ENCODE measurements at places on chromosomes 16 and 17.

GRCh38 chr16:74893541-74893940 lies 91.4 kb downstream of the WDR59 start:
- no peak for DNase-seq

- DNase-seq, result no peak
Measured at GRCh38 chr16:3182608-3183444, 5.2 kb upstream of the OR1F1 start.

DNA sequence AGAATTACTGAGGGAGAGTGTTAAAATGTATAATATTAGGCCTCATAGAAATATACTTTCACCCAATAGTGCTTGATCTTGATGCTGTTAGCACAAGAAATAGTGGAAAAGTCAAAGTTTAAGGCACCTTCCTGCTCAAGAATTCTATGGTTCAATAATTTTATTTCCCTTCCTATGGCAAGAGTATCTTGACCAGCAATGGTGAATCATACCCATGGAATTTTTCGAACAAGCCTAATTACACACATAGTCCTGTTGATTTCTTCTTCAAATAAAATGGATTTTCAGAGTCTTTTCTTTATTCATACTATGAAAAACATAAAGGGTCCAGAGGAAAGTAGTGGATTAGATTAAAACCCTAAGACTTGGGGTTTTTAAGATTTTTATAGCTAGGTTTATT lies 810.6 kb downstream of the CDH11 start:
- no peak for DNase-seq

GRCh38 chr16:4347765-4348509 lies 3.2 kb downstream of the PAM16 start:
- DNase-seq, result no peak

GRCh38 chr17:19987897-19988296 lies 10.3 kb upstream of the AKAP10 start:
- DNase-seq, result no peak

GRCh38 chr16:4209666-4210065 lies 32.2 kb downstream of the SRL start:
- no peak for DNase-seq

DNA sequence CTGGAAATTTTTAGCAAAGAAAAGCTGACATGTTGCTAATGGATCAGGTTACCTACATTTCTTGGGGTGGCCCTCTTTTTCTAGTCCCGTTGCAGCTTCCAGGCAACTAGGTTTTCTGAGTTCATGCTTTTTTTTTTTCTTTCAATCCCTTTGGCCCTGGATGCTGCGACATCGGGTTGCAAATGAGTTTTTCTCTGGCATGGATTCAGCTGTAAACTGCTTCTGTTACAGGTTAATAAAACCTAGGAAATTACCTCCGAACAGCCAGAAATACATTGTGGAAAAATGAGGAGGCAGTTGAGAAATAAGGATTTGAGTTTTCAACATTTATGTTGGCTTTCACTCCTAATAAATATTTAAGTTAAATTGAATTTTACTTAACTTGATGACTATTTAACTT lies 149.8 kb upstream of the MAF start:
- no peak for DNase-seq

- DNase-seq, result no peak
Measured at GRCh38 chr17:76382351-76382802, 2.0 kb upstream of the SPHK1 start.

GRCh38 chr17:59361386-59361785 lies 29.9 kb downstream of the YPEL2 start:
- DNase-seq, result no peak

DNA sequence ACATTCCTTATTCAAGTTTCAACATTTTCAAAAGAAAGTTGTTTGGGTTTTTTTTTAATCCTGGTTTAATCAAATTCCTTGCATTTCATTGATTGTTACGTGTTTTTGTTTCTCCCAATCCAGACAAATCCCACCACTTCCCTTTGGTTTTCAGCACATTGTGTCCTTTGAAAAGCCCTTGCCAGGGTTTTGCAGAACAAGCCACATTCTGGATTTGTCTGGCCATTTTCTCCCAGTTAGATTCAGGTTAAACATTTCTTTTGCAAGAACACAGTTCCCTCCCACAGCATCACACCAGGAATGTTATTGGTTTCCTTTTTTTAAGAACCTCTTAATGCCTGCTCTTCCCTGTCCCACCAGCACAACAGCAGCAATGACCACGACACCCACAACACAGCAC lies 278.0 kb upstream of the SALL1 start:
- DNase-seq, result no peak

- DNase-seq, result no peak
Measured at GRCh38 chr17:71398800-71399219, 722.0 kb upstream of the SOX9 start.

DNA sequence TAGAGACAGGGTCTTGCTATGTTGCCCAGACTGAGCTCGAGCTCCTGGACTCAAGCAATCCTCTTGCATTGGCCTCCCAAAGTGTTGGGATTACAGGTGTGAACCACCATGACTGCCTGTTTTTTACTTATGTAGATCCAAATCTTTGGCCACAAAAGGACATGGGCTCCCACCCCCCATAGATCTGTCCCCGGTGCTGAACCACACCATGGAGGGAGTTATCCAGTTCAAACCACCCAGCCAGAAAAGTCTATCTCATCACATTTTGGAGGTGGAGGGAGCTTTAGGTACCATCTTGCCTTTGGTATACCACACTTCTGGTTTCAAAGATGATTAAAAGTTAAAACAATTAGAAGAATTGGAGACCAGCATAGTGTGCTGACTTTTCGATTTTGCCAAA lies 26.2 kb downstream of the SHISA9 start:
- no peak for DNase-seq

DNA sequence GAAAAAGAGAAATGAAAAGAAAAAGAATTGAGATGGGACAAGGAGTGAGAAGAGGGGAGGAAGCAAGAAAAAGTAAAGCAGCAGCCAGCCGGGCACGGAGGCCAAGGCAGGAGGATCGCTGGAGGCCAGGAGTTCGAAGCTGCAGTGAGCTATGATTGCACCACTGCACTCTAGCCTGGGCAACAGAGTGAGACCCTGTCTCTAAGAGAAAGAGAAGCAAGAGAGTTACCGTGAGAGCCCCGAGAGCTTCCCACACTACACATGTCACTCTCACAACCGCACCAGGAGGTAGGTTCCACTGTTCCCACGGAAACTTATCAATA lies 18.8 kb upstream of the LITAF start:
- no peak for DNase-seq

DNA sequence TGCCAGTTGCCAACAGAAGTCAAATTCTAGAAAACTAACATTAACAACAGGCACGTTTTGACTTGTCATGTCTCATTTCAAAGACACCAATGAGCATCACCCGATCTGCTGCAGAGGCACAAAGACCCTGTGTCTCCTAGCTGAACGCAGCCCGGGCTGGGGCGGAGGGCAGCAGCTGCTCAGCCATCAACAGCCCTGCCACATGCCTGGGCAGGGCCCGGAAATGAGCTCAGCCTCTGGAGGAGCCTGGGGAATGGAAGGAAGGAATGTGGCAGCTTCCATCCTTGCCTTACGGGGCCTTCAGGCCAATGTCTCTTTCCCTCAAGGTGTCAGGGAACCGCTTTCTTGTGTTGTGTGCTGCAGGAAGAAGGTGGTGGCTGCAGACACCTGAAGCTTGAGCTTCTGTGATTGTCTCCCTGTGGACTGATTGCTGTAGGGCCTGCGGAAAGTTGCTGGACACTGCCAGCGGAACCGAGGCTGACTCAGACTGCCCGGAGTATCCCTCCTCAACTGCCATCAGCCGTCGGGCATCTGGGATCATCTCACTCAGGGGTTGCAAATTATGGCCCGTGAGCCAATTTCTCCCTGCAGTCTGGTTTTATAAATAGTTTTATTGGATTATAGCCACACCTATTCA lies 7.3 kb downstream of the CDH13 start:
- no peak for DNase-seq

DNA sequence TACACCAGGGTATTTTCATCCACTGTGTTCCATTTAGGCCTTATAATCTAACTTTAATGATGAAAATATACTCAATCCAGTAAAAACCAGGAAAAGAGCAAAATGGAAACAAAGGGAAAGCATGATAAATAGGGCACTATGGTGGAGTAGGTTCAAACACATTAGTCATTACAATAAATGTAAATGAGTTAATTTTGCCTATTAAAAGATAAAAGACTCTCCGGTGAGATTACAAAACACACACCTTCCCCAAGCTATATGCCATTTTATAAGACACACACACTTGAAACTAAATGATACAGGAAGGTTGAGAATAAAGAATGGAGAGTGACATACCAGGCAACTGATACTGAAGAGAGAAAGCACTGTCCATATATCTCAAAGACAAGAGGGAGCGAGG lies 10.0 kb downstream of the PPL start:
- no peak for DNase-seq

- DNase-seq, result no peak
Measured at GRCh38 chr16:17299790-17300189, 171.0 kb downstream of the XYLT1 start.

DNA sequence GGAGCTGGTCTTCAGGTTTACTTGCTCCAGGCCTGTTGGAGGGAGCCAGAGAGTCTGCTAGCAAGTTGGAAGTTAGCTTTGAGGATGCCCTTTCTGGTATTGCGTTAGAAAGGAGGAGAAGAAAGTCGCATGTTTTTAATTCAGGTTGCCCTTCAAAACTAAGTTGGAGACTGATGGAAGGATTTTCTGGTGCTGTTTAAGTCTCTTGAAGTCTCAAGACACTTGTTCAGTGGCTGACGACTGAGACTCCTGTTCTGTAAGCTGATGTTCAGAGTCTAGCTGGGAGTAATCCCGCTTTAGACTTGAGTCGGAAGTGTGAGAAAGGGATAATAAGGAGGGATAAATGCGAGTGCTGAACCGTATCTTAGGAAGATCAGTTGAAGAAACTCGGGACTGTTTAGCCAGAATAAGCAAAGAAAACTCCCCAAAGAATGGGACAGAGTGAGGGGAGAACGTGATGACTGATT lies 740 bp downstream of the AATF start:
- no peak for DNase-seq

GRCh38 chr17:60060474-60060873 lies 18.2 kb downstream of the HEATR6 start:
- DNase-seq, result no peak

GRCh38 chr17:79057737-79058385 lies 16.8 kb upstream of the ENGASE start:
- DNase-seq, result no peak

GRCh38 chr17:10025224-10025623 lies 120.2 kb upstream of the RCVRN start:
- DNase-seq, result no peak

DNA sequence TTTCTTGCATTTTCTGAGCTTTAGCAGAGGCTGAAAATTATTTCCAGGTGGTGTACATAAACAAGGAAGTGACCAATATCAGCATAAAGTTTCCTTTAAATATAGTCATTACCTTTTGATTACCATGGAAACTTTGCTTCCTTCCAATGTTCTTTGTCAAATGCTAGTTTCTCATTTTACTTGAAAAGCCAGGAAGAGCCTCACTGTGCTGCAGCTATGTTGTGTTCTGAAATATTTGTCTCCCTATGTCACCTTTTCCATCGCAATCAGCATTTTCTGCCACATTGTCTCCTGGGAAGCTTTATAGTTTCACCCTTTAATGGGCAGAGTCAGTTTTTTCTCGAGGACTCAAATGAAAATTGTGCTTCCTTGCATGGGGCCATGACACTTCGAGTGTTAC lies 496.0 kb downstream of the CDH8 start:
- no peak for DNase-seq

DNA sequence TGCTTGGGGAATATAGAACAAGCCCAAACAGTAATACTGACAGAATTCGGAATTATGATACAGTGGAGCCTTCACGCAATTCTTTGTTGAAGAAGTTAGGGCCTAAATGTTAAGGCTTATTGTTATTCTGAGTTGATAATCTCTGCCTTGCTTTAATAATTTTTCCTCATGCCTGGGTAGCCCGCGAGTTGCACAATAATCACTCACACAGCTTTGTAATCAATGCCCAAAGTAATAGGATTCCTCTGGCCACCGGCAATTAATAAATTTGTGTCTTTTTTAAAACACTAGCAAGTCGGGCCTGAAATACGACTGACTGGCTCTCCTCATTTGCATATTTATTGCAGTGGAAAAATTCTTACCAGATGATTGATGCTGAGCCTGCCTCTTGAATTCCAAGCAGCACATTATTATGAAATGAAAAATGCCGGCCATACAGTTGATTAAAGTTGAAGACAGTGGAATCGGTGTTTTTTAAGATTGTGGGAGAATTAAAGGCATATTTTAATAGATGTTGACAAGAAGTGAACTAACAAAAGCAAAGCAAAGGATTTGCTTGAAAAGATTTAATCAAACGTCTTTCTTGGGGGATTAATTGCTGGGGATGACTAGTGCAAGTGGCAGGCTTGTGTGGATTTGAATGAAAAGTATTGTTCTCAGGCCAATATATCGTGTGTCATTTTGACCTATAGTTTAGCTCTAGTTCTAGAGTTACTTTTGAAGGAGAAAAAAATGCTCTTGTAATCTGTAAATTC lies 30.2 kb downstream of the AATF start:
- no peak for DNase-seq

GRCh38 chr17:61720016-61720795 lies 129.2 kb upstream of the NACA2 start:
- no peak for DNase-seq

DNA sequence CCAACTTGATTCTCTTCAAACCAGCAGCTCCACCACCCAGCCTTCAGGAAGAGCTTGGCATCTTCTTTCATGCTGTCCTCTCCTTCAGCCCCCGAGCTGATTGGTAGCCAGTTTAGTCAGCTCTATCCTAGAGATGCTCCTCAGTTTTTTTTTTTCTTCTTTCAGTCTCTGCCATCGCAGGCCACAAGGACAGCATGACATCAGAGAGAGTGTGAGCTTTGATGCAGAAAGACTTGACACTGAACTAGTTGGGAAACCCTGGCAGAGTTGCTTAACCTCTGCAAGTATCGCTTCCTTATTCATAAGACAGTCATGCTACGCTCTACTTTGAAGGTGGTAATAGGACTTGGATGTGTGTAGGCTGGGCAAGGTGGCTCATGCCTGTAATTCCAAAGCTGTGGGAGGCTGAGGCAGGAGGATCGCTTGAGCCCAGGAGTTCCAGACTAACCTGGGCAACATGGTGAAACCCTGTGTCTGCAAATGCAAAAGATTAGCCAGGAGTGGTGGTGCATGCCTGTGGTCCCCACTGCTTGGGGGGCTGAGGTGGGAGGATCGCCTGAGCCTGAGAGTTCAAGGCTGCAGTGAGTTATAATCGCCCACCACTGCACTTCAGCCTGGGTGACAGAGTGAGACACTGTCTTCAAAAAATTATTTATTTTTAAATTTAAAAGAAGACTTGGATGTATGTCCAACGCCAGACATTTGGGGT lies 2.6 kb downstream of the CD300LB start:
- no peak for DNase-seq

GRCh38 chr16:69847643-69848042 lies 85.5 kb downstream of the WWP2 start:
- no peak for DNase-seq
